Nephron progenitor cell (in vitro differentiated cells): ENCODE measurements at places on chromosomes 12 and 14.

DNA sequence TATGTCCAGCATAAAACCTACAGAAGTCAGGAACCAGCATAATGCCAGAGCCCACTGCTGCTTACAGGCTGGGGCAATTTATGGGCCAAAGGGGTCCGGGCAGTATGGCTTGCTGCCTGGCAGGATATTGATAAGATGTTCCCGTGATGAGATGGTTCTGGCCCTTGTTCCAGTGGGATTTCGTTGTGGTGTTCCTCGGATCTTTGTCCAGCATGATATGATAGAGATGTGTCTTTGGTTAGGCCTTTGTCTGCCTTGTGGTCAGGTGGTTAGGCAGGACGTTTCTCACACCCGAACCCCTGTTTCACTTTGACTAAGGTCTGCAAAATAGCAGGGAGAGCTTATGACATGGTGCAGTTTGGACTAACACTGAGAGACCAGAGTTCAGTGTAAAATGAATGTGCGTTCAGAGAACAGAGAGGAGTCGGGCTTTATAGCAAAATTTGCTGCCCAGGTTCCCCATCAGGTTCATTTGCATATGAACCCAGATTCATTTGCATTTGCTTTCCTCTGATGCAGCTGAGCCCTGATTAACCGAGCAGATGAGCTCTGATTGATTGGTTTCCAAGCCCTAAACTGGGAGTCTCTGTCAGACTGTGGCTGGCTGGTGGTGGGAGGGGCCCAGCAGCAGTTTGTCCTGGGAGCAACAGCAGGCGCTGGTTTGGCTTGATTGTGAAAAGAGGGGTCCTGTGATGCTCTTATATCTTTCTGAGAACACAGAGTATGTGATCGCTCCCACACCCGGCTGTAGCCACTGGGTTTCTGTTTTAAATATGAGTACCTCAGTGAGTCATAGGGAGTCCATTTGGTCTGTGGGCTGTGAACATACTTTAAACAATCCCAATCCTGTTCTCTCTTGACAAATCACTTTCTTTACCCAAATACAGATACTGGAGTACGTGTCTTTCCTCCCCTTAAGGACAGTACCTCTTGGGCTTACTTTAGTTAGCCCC is 156.3 kb upstream of the PZP start:
- H3K4me3 ChIP-seq = no peak overlapping the region
- no peak overlapping the region for H3K27ac ChIP-seq
- H3K4me1 ChIP-seq = peaks cover 35% of the 10 kb centered on the region
- peaks cover 8% of the 10 kb centered on the region for H3K36me3 ChIP-seq
- peak; percentile 33 for DNase-seq

- no peak overlapping the region for H3K27ac ChIP-seq
- H3K4me1 ChIP-seq = no peaks in the 10 kb centered on the region
- no peaks in the 10 kb centered on the region for H3K36me3 ChIP-seq
- peaks cover 40% of the 10 kb centered on the region for H3K27me3 ChIP-seq
These were observed 15.8 kb upstream of the OAS2 start for GRCh38 chr12:112962561-112962960.

- no peaks in the 10 kb centered on the region for H3K4me1 ChIP-seq
- no peak for DNase-seq
- no peak overlapping the region for H3K4me3 ChIP-seq
- H3K27ac ChIP-seq = no peak overlapping the region
- H3K27me3 ChIP-seq = no peaks in the 10 kb centered on the region
These were observed 75.1 kb upstream of the DBX2 start for GRCh38 chr12:45125997-45126396.

DNA sequence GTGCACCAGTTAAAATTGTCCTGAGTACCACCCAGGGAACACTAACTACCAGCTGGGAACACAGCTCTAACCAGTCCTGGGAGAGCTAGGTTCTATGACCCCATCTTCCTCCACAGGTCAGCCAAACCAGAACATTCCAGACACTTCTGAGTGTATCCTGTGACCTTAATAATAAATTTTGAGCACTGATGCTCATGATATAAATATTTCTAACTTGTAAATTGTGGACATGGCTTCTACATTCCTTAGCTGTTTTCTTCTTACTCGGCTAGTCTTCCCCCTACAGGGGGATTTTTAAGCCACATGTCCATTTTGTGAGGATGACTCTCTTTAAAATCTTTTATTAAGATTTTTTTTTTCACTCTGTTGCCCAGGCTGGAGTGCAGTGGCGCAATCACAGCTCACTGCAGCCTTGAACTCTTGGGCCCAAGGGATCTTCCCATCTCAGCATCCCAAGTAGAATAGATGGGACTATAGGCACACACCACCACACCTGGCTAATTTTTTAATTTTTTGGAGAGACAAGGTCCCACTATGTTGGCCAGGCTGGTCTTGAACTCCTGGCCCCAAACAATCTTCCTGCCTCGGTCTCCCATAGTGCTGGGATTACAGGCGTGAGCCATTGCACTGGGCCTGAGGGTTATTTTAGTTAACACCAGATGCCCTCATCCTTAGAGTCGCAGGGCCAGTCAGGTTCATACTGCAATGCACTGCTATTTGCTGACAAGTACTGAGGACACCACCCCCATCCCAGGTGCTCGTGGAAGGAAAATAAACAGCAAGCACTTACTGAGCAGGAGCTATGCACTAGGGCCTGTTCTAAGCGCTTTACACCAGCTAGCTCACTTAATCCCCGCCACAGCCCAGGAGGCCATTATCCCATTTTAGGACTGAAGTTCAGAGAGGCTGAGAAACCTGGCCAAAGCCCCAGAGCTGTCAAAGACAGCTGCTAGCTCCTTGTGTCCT is 142.6 kb upstream of the NCOR2 start:
- no peak for DNase-seq
- H3K27me3 ChIP-seq = peaks cover 20% of the 10 kb centered on the region
- no peak overlapping the region for H3K4me3 ChIP-seq
- H3K36me3 ChIP-seq = no peaks in the 10 kb centered on the region
- H3K4me1 ChIP-seq = peaks cover 25% of the 10 kb centered on the region
- H3K27ac ChIP-seq = no peak overlapping the region

- H3K36me3 ChIP-seq = no peaks in the 10 kb centered on the region
- H3K27ac ChIP-seq = no peak overlapping the region
- DNase-seq = no peak
- H3K4me3 ChIP-seq = no peak overlapping the region
These were observed 634.1 kb downstream of the FSCB start for GRCh38 chr14:43872752-43873655.

GRCh38 chr14:93051600-93052546 is 63.9 kb downstream of the ITPK1 start:
- no peak overlapping the region for H3K4me3 ChIP-seq
- no peak for DNase-seq
- peaks cover 56% of the 10 kb centered on the region for H3K4me1 ChIP-seq
- H3K27me3 ChIP-seq = peaks cover 9% of the 10 kb centered on the region
- H3K36me3 ChIP-seq = no peaks in the 10 kb centered on the region

DNA sequence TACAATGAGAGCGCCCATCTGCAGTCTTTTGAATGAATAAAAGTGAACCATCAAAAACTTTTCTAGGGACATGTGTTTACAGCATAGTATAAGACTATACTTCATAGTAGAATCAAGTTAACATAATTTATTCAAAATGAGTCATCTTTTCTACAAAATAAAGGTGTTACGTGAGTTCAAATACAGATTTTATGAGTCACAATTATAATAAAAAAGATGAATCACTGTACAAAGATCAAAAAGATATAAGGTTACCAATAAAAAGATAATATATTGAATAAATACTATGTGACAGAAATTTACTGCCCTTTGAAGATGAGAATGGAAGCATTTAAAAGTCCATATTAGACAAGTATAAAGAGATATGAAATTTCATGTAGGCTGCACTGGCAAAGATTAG is 2.8 kb downstream of the MBIP start:
- H3K36me3 ChIP-seq = peaks cover 10% of the 10 kb centered on the region
- H3K4me3 ChIP-seq = peak overlapping the region; percentile 95
- no peak overlapping the region for H3K27ac ChIP-seq
- no peak for DNase-seq

DNA sequence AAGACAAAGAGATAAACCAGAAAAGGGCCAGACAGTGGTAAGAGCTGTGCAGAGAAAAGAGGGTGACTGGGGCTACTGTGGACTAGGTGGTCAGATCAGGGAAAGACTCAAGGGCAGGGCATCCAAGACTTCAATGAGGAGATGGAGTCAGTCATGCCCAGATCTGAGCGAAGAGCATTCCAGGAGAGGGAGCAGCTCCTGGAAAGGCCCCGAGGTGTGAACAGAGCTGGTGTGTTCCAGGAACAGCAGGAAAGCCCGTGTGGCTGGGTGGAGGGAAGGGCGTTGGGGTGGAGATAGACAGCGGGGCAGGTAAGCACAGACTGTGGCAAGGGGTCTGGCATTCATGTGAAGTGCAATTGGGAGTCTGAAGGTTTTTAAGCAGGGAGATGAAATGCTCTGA is 16.8 kb downstream of the TTC7B start:
- H3K27me3 ChIP-seq = no peaks in the 10 kb centered on the region
- peaks cover 62% of the 10 kb centered on the region for H3K4me1 ChIP-seq
- H3K36me3 ChIP-seq = peaks cover 18% of the 10 kb centered on the region
- no peak for DNase-seq

DNA sequence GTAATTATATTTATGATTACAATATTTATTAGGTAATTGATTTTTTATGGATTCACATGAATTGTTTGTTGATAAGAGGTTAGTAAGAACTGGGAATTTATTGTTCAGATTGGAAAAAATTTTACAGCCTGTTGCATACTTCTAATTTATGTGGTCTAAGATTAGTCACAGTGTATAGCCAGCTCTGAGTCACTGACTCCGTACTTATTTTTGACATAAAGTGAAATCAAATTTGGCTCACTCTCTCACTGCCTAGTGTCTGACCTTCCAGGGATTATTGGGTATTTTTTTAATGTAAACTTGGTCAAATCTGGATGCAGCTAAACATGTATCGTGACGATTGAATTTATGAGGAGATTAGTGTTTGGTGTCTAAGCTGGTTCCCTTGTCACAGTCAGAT is 109.3 kb downstream of the PTPRQ start:
- H3K27me3 ChIP-seq = no peaks in the 10 kb centered on the region
- H3K27ac ChIP-seq = no peak overlapping the region
- H3K4me3 ChIP-seq = no peak overlapping the region
- DNase-seq = no peak
- H3K4me1 ChIP-seq = no peaks in the 10 kb centered on the region
- H3K36me3 ChIP-seq = no peaks in the 10 kb centered on the region

GRCh38 chr12:90102957-90103652 is 394.5 kb upstream of the ATP2B1 start:
- H3K27me3 ChIP-seq = peaks cover 4% of the 10 kb centered on the region
- no peaks in the 10 kb centered on the region for H3K36me3 ChIP-seq
- DNase-seq = peak; percentile 4
- H3K27ac ChIP-seq = no peak overlapping the region
- H3K4me3 ChIP-seq = no peak overlapping the region

GRCh38 chr12:4118017-4118510 is 155.5 kb upstream of the CCND2 start:
- no peak for DNase-seq
- peaks cover 66% of the 10 kb centered on the region for H3K4me1 ChIP-seq
- peak overlapping the region; percentile 61 for H3K27ac ChIP-seq
- no peak overlapping the region for H3K4me3 ChIP-seq

GRCh38 chr14:37153483-37153882 is 18.9 kb downstream of the SLC25A21 start:
- no peak overlapping the region for H3K27ac ChIP-seq
- peaks cover 16% of the 10 kb centered on the region for H3K36me3 ChIP-seq
- H3K4me3 ChIP-seq = no peak overlapping the region
- DNase-seq = no peak
- no peaks in the 10 kb centered on the region for H3K4me1 ChIP-seq

- H3K4me3 ChIP-seq = no peak overlapping the region
- H3K27me3 ChIP-seq = peaks cover under 1% of the 10 kb centered on the region
- peaks cover 8% of the 10 kb centered on the region for H3K4me1 ChIP-seq
- no peak for DNase-seq
- no peaks in the 10 kb centered on the region for H3K36me3 ChIP-seq
- no peak overlapping the region for H3K27ac ChIP-seq
These were observed 21.2 kb upstream of the RNASE12 start for GRCh38 chr14:20612403-20612802.

DNA sequence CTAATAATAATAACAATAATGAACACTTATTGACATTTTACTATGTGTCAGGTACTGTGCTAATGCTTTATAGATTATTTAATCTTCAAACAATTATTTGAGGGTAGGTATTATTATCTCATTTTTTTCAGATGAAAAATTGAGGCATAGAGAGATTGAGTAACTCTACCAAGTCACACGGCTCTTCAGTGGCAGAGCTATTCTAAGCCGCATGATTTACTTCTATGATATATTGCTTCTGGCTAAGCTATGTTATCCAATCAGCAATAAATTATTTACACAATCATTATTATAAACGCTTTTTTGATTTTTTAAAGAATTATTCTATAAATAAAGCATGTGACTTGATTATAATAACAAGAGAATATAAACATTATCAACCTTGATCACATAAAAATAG is 80.0 kb downstream of the TMEM30B start:
- DNase-seq = no peak
- no peak overlapping the region for H3K4me3 ChIP-seq
- peaks cover 61% of the 10 kb centered on the region for H3K4me1 ChIP-seq
- H3K27me3 ChIP-seq = no peaks in the 10 kb centered on the region

- no peak for DNase-seq
- H3K27ac ChIP-seq = no peak overlapping the region
- H3K27me3 ChIP-seq = peaks cover 14% of the 10 kb centered on the region
- no peak overlapping the region for H3K4me3 ChIP-seq
- H3K4me1 ChIP-seq = peaks cover 32% of the 10 kb centered on the region
- no peaks in the 10 kb centered on the region for H3K36me3 ChIP-seq
These were observed 2.9 kb upstream of the SMOC1 start for GRCh38 chr14:69876221-69876847.

GRCh38 chr14:92649934-92650545 is 98.4 kb downstream of the LGMN start:
- H3K4me1 ChIP-seq = peaks cover under 1% of the 10 kb centered on the region
- H3K27ac ChIP-seq = no peak overlapping the region
- no peak for DNase-seq

DNA sequence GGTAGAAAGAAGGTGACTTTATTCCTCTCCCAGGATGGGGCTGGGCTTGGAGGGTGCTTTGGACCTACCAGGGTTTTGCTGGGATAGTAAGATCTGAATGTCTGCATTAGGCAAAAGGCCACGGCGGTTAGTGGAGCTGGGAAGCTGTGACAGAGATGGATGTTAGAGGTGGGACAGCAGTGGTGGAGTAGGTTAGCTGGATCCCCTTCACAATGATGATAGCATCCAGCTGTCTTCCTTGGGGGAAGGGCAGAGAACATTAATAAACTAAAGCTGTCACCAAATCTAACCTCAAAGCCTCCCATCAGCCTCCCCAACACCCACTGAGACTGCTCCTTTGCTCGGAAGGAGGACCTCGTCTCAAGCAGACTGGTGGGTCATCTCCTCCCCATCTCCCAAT is 104.8 kb downstream of the GPATCH2L start:
- H3K27me3 ChIP-seq = peaks cover 31% of the 10 kb centered on the region
- DNase-seq = no peak
- H3K27ac ChIP-seq = no peak overlapping the region
- peaks cover 23% of the 10 kb centered on the region for H3K4me1 ChIP-seq

DNA sequence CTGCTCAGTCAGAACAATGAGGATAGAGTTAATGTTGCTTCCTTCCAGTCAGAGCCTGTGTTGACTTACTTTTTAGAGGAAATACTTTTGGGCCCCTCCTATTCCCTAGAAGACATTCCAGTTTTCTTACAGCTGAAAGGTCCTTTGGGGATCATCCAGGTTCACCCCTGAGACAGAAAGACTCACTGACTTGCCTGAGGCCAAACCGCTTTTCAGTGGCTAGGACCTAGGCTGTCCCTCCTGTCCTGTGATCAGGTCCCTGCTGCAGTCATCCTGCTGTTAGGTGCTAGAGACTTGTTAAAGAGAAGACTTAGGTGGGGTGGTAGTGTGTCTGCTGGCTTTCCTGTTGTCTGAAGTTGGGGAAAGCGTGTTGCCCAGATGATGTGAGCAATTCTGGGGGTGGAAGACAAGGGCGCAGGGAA is 39.6 kb downstream of the SUSD6 start:
- H3K4me1 ChIP-seq = peaks cover 73% of the 10 kb centered on the region
- no peak overlapping the region for H3K4me3 ChIP-seq
- H3K27me3 ChIP-seq = peaks cover 3% of the 10 kb centered on the region
- no peak for DNase-seq
- H3K36me3 ChIP-seq = peaks cover 4% of the 10 kb centered on the region
